ENCODE measurements at places on chromosomes 7 and 10.

DNA sequence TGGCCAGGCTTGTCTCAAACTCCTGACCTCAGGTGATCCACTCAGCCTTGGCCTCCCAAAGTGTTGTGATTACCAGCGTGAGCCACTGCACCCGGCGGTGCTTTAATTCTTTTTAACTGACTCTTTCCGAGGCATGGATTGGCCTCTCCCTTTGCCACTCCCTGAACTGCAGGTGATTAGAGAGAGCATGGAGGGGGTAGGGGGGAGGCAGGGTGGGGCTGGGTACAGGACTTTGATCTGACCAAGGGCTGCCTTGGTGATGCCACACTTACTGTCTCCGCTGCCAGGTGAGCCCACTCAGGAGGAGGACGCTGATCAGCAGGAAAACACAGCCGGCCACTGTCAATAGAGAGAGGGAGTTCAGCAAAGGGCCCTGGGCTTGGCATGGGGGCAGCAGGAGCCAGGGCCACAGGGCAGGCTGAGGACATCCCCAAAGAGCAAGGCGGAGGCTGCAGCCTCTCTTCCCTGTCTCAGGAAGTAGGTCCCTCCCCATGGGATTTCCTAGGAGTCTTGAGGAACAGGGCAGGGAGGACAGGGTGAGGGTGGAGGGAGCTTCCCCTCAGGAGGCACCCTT lies 40.5 kb upstream of the IL15RA start:
- no peak for DNase-seq

- DNase-seq = no peak
These were observed 434.4 kb upstream of the ZMIZ1 start for GRCh38 chr10:78634389-78634815.

DNA sequence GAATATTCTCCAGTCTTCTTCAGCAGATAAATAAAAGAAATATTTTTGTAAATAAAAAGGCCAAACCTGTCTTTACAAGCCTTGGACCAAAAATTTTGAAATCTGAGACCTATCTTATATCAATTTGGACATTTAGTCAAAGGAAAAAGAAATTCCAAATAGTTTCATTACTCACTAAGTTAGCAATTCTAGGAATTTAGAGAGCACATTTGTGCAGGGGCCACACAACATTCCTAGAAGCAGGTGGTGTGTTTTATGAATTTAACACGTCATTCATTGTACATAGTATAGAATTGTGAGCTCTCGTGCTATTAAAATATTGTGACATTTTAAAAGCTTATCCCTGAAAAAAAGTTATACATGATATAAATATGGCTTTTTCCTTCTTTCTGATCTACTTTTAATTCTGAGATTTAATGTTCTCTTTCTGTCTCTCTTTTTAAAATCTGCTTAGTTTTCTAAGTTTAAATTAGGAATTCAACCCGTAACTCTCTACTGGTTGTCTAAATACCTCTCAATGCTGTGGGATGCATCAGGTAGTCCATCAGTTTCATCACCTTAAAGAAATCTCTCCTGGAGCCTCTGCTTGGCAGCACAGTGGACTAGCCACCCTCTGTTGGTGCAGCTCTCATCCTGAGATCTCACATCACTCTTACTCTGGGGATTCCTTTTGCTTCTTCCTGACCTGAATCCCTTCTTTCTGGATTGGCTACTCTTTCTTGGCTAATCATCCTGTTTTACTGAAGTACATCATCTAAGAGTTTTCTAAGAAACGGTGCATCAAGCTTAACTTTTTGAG lies 124.5 kb downstream of the SEMA3E start:
- DNase-seq = no peak

GRCh38 chr10:121532292-121532864 lies 65.9 kb downstream of the FGFR2 start:
- no peak for DNase-seq

GRCh38 chr7:116213361-116214130 lies 3.2 kb downstream of the TES start:
- no peak for DNase-seq

- no peak for DNase-seq
These were observed 97.6 kb downstream of the SUGCT start for GRCh38 chr7:40232242-40232893.

DNA sequence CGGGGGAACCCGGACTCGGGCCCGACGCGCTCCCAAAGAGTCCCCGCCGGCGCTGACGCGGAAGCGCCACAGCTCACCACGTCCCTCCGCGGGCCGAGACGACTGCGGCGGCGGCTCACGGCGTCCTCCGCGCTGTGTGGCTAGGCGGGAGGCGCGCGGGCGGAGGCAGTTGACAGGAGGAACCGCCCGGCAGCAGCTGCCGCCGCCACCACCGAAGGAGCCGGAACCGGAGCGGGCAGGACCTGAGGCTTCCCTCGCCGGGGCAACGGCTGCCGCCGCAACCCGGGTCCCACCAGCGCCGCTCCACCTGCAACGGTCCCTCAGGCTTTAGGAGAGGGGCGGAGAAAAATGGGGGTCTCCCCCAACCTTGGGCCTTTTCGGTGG lies 334 bp downstream of the ZNF800 start:
- DNase-seq = peak; percentile 61

GRCh38 chr7:17207220-17207619 lies 91.2 kb upstream of the AHR start:
- no peak for DNase-seq

DNA sequence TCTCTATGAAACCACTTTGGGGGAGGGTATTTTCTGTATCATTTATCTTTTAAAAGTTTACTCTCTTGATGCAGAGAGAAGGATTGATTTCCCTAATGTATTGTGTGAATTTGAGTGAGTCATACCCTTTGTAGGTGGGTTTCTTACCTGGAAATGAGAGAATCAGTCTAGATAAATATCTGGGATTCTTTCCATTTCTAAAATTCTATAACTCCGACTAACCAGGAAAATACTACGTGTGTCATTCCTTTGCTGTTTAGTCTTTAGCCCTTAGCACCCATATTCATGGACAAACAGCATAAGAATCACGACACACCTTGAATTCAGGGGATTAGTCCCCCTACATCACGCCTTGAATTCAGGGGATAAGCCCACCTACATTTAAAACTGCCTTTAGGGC lies 139.1 kb downstream of the GATA3 start:
- DNase-seq = no peak

- no peak for DNase-seq
These were observed 58.2 kb downstream of the ABI1 start for GRCh38 chr10:26802527-26802926.

- no peak for DNase-seq
These were observed 348.5 kb downstream of the CXCL12 start for GRCh38 chr10:44036425-44036824.

DNA sequence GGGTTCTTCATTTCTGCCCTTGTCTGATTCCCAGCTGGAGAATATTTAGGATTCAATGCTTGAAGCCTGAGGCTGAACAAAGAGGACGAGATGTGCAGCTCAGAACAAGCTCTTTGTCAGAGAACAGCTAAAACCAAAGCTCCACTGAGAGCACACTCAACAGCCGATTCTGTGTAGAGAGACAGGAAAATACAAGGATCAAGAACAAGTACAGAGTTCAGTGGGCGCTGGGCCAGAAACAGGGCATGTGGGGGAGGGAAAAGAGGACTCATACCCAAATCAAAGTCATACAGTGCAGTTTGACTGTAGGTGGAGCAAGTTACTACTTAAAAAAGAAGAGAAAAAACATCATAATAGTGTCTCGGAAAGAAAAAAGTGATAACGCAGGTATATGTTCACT lies at the start of gene AGMO:
AGMO (minus strand) TSS at position 181 of the 400 bp plus-strand sequence.
- DNase-seq = no peak

Data from activated naive CD4-positive, alpha-beta T cell (primary cell).